ENCODE measurements at places on chromosomes 11 and 22.

DNA sequence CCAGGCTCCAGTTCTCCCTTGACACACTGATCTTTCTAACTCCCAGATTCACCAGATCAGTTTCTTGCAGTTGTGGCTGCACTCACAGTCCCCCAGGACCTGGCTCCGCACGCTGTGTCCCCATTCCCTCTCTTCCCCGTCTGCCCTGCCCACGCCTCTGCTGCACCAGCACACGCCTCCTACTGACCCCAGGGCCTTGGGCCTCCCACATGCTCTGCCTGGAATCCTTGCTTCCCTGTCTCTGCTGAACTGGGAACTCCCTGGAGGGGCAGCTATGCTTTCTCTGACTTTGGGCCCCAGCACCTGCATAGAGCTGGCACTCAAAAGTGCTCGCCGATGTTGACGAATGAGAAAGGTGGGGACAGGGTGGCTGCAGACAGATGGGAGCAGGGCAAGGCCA lies 68.9 kb downstream of the MYO7A start:
- no peak for DNase-seq

GRCh38 chr11:130652671-130653335 lies 204.4 kb downstream of the ADAMTS15 start:
- DNase-seq, result no peak

DNA sequence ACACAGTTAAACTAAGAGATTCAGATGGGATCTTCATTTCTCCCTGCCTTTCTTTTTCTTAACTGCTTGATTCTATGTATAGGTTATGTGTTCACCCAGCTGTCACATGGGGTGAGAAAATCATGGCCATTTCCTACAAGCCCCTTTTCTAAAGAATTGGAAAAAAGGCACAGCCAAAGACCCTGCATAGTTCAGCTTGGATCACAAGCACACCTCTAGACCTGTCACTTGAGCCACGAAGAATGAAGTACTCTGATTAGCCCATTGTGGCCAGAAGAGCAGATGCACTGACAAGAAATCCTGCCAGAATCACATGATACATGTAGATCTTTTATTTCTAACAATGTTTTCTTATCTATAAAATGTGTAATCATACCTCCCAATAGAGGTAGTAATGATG lies 69.7 kb downstream of the RAB38 start:
- DNase-seq, result no peak

DNA sequence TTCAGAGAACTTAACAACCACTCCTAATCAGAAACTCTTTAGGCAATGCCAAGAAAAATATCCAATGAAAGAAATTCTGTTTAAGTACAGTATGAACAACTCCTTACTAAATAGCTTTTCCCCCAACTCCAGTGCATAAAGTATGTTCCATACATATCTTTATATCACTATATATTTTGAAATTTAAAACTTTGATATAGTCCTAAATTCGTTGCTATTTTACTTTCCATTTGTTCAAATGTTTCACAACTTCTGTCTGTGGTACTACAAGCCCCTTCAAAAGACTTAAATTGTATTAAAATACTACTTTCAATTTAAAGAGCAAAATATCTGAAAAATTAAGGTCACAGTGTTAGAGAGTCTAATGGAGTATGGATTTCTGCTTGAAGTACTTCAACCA lies 52.6 kb downstream of the STK33 start:
- DNase-seq, result no peak

DNA sequence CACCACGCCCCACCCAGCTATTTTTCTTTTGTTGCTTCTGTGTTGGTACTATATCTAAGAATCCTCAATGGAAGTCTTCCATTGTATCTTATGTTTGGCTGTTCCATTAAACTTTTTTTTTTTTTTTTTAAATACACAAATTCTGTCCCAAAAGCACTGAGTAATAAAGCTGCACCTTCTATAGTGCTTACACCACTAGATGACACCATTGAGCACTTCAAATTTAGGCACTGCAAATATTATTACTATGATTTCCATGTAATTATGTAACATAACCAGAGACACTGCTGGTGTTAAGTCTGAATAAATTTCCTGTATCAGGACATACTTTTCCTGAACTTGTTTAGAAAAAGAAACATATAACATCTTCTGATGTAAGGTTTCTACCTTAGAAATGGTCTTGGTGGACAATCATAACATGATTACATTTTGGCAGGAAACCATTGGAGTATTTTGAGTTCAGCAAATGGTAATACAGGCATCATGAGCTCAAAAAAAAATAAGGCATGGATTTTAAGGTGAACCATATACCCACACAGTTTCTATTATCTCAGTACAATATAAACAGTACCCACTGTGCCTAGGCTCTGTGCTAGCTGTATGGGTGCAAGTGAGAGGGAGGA lies 110.5 kb downstream of the ATG16L2 start:
- DNase-seq, result no peak

DNA sequence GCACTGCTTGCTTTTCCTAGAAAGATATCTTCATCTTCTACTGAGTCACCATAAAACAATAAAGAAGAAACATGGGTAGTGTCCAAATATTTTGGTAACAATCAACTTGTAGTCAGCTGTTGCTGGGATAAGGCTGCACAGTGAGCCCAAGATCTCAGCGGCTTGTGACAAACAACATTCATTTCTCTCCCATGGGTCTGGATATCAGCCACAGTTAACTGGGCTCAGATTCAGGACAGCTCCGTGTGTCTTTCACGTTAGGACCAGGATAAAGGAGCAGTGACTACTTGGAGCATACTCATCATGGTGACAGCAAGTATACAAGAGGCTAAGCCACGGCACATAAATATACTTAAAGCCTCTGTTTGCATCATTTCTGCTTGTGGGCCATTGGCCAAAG lies 27.9 kb upstream of the GRK3 start:
- no peak for DNase-seq

- no peak for DNase-seq
Measured at GRCh38 chr22:41925783-41926460, 684 bp downstream of the TNFRSF13C start.

GRCh38 chr11:125319649-125320048 lies 155.1 kb downstream of the PKNOX2 start:
- no peak for DNase-seq

GRCh38 chr11:198236-198806 lies 5.4 kb downstream of the SCGB1C1 start:
- no peak for DNase-seq

DNA sequence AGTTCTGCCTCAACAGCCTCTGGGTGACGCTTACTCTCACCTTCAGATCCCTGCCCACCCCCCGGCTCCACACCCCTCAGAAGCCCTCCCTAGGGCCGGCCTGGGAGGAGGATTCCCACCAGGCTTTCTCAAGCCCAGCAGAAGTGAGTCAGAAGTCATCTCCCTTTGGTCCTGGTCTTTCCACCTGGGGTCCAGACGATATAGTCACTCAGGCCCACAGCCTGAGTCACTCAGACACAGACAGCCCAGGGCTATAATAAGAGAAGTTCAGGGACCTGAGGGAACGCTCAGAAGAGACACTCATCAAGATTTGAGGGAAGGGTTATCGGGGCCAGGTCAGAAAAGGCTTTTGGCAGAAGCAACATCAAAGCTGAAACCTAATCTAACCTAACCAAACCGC lies 127.1 kb downstream of the SPATA19 start:
- DNase-seq, result no peak

GRCh38 chr22:40928657-40929056 lies 22.5 kb upstream of the RBX1 start:
- no peak for DNase-seq

- no peak for DNase-seq
Measured at GRCh38 chr11:92941676-92942571, 27.5 kb upstream of the MTNR1B start.

GRCh38 chr22:41001722-41002122 lies 50.5 kb downstream of the RBX1 start:
- no peak for DNase-seq

- no peak for DNase-seq
Measured at GRCh38 chr11:112320668-112321067, 60.0 kb upstream of the PLET1 start.

- no peak for DNase-seq
Measured at GRCh38 chr22:27566602-27567001, 235.0 kb downstream of the MN1 start.

DNA sequence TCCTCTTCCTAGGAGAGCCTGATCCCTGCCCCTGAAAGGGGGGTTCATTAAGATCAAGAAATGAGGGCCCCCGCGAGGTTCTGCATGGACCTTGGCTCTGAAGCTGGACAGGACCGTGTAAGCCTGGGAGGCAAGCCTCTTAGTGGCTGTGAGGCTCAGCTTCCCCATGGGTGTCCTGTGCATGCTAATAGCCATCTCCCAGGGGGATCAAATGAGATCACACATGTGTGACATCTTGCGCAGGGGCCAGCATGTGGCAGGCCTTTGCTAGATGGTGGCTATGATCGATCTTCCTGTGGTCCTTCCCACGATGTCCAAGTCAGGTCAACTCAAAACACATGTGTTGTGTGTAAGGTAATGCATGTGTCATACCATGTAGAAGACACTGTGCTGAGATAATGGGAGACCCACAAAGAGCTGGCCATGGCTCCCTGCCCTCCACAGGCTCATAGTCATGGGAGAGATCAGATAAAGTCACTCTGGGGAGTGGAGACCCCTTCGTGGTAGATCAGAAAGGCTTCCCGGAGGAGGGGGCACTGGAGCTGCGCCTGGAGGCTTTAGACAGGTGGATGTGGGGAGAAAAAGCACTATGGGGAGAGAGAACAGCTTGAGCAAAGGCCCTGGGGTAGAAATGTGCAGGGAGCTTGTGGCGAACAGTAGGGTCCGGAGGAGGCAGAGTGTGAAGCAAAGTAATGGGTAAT lies 3.7 kb downstream of the RAC2 start:
- DNase-seq, result no peak

- no peak for DNase-seq
Measured at GRCh38 chr11:72240461-72241290, 3.3 kb downstream of the PHOX2A start.

DNA sequence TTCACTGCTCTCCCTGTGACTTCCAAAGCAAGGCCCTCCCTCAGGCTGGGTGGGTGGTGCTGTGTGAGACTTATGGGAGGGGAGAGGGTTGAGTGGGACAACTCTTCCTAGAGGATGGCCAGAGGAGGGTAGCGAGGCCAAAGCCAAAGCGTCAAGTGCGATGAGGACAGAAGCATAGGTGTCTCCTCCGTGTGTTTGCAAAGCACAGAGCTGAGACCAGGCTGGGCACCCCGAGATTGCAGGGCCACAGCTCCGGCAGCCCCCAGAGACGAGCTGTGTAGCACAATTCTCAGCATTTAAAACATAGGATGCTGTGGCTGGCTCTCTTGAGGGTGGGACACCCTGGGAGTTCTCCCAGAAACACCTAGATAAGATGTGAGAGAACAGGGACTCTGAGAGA lies 1374.5 kb downstream of the BRD1 start:
- DNase-seq, result no peak

DNA sequence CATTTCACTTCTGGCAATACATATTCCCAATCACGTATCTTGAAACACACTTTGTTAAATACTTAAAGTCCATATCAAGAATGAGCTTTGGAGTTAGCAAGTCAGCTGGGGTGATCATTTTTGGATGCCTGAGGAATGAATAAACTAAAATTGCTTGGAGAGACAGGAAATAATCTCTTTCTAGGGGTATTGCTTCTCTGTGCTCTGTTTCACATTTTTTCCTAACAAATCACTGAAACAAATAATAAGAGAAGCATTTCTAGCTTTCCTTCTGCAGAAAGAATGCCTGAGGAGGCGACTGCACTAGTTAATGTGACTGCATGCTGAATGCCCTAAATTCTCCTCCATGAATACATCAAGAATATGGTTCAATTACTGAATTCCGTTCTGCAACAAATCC lies 541.4 kb upstream of the CCDC90B start:
- no peak for DNase-seq

Measured in iPS DF 6.9 (cell line).